ENCODE measurements at places on chromosomes 7 and 10.

GRCh38 chr7:122743211-122743610 is 40.5 kb upstream of the RNF148 start:
- DNase-seq = no peak

GRCh38 chr7:134690614-134691504 is 44.2 kb downstream of the BPGM start:
- no peak for DNase-seq

- DNase-seq = no peak
These were observed 1075.0 kb downstream of the NRG3 start for GRCh38 chr10:82949816-82950575.

- no peak for DNase-seq
These were observed 162.6 kb upstream of the AGR3 start for GRCh38 chr7:17044396-17044795.

DNA sequence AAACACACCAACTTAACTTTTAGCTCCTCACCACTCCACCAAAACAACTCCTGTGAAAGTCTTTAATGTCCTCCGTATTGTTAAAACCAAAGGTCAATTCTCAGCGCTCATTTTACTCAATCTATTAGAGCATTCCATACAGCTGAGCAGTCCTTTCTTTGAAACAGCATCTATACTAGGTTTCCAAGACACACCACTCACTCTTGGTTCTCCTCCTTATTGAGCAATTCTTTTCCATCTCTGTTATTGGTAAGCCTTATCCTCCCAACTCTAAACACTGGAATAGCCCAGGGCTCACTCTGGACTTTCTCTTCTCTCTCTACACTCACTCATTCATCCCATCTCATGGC is 34.9 kb downstream of the COA1 start:
- no peak for DNase-seq

DNA sequence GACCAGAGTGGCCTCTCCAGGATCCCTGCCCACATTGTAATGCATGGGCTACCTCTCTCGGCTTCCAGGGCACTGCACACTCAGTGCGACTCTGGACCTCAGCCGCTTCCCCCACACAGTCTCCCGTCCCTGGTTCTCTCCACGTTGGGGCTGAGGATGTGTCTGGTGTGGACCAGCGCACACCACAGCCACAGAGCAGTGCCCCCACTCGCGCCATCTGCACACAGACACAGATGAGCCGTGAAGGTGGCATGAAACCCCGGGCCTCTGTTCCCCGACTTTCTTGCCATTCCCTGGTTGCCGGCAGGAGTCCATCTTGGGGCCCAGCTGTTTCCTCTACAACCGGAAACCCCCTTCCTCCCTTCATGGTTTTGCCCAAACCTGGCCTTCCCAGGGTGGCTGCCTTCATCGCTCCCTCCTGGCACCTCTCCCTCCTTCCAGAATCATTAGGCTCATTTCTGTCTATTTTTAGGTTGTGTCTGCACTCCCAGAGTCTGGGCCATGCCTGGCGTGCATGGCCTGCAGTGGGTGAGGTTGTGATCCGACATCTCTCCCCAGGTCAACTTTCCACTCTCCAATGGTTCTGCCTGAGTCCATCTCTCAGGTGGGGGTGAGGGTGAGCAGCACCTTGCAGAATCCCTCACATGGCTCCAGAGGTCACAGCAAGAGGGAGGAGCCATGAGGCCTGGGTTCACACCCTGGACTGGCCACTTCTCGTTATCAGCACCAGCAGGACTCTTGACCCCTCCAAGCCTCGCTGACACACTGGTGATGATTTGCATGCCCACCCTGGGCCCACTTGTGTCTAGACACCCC is 10.1 kb downstream of the RASGEF1A start:
- DNase-seq = no peak

DNA sequence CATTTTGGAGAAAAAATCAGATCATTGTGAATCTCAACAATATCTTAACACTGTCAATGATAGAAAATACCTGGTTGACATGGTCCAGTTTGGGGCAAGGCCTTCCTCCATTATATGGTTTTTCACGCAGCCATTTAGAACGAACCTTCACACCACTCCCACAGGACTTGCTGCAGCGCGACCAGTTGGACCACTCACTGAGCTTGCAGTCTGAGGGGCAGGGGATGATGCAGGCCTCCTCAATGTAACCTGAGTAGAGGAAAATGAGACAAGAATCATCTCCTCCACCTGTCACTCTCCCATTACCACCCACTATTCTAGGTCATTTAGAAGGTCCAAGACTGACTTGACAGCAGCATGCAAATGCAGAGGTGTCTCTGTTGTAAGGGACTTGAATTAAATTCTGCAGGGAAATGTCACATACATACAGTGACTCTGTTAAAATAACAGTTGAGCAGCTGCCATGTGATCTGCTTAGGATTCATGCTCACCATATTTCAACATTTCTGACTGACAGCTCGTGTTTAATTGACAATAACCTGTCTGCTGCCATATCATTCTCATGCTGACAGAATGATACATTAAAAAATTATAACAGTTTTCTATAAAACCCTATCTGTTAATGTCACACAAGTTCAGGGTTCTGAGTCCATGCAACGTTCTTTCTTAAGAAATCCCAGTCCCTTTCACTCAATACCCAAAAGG is 403.0 kb downstream of the THSD7A start:
- DNase-seq = no peak

- no peak for DNase-seq
These were observed 515.7 kb downstream of the TCERG1L start for GRCh38 chr10:130795819-130796218.

GRCh38 chr7:75938921-75939320 is 24.0 kb downstream of the POR start:
- no peak for DNase-seq

- no peak for DNase-seq
These were observed 153.6 kb downstream of the SEMA3D start for GRCh38 chr7:85033263-85033662.

- DNase-seq = no peak
These were observed 413.6 kb downstream of the PLXNA4 start for GRCh38 chr7:132162556-132163144.

DNA sequence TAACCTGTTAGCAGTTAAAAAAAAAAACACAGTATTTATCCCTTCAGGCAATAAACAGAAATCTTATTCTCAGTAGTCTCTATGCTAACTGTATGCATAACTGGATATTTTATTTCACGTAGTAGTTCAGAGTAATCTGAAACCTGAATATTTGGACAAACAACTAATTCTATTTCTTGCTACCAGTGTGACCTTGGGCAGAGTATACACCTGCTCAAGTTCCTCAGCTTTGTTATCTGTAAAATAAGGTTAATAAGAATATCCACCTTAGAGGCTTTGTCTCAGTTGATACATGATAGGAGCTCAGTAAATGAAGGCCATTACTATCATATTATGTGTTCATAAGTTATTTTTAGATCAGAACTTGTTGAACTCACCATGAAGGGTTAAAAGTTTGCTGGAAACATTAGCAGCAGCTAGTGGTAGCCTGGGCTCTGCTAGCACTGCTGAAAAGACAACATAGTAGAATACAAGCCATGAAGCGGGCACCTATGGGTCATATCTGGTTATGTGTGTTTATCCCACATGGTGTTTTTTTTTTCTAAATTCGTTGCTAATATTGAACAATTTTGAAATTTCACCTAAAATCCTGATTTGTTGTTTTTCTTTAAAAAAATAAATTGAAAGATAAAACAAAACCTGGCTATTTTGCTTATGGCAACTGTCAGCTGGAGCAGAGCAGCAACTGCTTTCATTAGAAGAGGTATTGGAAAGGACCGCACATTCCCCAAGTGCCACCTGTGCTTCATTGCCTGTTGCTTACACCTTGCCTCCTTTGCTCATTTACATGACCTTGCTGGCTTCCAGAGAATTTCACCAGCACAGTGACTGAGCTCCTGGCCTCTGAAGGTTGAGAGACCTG is 303.0 kb downstream of the PRKG1 start:
- no peak for DNase-seq

DNA sequence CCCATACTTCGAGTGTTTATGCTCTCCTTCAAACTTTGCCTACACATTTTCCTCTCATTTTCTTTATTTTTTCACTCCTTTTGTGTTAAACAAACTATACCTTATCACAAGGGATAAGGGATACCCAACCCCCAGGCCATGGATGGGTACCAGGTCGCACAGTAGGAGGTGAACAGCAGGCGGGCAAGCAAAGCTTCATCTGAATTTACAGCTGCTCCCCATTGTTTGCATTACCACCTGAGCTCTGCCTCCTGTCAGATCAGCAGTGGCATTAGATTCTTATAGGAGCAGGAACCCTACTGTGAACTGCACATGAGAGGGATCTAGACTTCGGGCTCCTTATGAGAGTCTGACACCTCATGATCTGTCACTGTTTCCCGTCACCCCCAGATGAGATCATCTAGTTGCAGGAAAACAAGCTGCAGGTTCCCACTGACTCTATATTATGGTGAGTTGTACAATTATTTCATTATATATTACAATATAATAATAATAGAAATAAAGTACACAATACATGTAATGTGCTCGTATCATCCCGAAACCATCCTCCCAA is 28.5 kb downstream of the ZC3HC1 start:
- no peak for DNase-seq

- DNase-seq = no peak
These were observed 7.5 kb downstream of the HOXA4 start for GRCh38 chr7:27123007-27123476.

GRCh38 chr7:157558516-157558874 is 221.7 kb downstream of the DNAJB6 start:
- no peak for DNase-seq

DNA sequence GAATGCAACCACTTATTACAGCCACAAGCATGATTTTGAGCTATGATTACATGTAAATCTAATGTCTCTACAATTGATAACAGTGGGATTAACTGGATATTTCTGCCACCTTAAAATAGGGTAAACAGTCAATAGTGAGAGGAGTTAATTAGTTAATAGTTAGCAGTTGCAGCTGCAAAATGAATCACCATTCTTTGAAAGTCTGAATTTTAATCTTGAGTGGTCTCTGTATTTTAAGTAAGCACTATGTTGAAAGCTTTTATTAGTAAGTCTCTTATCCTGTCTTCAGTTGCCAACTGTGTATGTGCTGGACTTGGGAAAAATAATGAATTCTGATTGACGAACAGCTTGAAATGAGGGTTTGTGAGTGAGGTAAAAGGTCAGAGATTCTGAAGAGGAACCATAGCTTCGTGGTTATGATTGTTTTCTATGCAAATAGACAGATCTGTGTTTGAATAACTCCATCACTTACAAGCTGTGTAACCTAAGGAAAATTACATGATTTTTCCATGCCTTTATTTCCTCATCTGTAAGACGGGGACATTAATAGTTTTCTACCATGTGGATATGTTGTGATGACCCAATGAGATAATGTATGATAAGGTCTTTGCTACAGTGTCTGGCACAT is 75.2 kb downstream of the RNLS start:
- DNase-seq = no peak

- DNase-seq = no peak
These were observed 11.2 kb upstream of the GRID1 start for GRCh38 chr10:86377797-86378146.

DNA sequence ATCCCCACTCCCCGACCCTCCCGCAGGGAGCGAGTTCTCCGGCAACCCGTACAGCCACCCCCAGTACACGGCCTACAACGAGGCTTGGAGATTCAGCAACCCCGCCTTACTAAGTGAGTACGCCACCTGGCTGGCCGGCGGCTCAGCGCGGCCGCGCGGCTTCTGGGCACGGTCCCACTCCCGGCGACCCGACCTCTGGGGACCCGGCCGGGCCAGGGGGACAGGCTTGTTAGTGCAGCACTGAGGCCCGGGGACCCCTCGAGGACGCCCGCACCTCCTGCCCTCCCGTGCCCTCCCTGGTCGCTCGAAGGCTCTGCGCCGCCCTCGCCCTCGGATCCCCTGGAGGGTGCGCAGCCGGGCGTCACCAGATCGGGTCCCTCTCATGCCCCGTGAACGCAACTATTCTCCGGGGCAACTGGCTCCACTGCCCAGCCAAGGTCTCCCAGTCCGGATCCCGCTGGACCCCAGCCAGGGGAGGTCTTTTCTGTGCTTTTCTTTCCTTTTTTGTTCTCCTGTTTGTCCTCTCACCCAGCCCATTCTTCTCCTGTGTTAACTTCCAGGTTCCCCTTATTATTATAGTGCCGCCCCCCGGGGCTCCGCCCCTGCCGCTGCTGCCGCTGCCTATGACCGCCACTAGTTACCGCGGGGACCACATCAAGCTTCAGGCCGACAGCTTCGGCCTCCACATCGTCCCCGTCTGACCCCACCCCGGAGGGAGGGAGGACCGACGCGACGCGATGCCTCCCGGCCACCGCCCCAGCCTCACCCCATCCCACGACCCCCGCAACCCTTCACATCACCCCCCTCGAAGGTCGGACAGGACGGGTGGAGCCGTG is 81.8 kb downstream of the PAX2 start:
- DNase-seq = no peak

DNA sequence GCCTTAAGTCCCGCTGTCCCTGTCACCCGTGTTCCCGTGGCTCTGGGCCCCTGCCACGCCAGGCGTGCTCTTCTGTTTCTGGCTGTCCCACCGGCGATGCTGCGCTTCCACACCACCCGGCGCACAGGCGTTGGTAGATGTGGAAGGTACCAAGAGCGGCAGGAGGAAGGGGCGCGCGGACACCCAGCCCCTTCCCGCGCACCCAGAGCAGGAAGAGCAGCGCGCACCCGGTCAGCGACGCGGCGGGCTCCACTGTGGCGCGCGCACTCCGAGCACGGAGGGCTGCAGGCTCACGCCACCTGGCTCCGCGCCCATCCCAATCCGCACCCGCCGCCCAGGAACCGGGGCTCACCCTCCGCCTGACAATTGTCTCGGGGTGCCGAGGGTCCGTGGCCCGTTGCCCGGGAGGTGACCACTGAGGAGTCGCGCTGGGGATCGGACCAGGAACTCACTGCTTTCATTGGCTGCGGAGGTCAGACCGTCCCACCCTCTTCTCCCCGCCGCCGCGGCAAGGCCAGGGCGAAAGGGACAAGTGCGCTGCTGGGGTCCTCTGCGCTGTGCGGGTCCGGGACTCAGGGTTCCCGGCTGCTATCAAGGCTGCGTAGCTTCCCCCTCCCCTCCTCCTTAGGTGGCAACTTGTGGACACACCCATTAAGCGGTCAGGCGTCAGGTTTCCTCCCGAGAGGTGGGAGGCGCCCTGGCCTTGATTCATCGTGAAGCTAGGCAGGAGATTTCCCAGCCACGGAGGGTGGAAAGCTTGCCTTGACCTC is 121.6 kb upstream of the ZNF92 start:
- no peak for DNase-seq

DNA sequence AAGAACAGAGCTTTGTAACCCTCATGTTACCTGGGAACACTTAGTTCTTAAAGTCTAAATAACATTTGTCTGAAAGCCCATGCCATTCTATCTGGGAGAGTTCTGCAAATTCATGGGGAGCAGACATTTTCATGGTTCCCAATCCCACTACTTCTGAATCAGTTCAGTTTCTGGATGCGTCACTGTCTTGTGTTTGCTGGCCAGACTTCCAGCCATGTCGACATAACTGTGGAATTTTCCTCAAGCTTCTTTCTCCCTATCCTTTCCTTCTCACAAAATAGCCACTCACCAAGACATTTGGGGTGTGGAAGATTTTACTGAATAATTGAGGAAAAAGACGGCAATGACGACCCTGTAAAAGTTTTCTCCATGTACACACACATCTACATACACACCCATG is 272.5 kb downstream of the NEBL start:
- no peak for DNase-seq
